Activated naive CD4-positive, alpha-beta T cell treated with anti-CD3 and anti-CD28 coated beads, Interleukin-2, amount 50 U/mL, for 16 hours (primary cell): ENCODE measurements at places on chromosomes 7 and 10.

DNA sequence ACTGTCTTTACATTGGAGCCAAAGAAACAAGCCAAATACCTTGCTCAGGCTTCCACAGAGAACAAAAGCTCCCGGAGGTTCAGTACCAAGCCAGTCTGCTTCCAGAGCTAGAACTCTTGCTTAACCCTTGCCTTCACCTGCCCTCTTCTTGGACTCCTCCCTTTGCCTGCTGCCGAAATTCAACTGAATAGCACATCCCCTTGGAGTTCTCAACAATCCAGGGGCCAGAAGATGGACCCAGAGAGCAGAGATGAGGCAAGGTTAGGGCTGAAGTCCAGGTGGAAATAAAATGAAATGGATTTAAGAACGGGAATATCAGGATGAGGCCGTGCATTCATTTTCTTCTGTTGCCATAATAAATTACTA, 876 bp upstream of the PIK3AP1 start:
- DNase-seq: no peak

GRCh38 chr10:49349390-49349789, 46.5 kb downstream of the DRGX start:
- DNase-seq: no peak

GRCh38 chr10:67803588-67804394, 34.2 kb downstream of the DNAJC12 start:
- no peak for DNase-seq

- no peak for DNase-seq
Observed at GRCh38 chr10:34454590-34455261, 360.4 kb downstream of the PARD3 start.

GRCh38 chr10:88491314-88491713, 91.8 kb downstream of the RNLS start:
- no peak for DNase-seq

GRCh38 chr7:142811154-142811737, 40.5 kb downstream of the PRSS2 start:
- DNase-seq: no peak

DNA sequence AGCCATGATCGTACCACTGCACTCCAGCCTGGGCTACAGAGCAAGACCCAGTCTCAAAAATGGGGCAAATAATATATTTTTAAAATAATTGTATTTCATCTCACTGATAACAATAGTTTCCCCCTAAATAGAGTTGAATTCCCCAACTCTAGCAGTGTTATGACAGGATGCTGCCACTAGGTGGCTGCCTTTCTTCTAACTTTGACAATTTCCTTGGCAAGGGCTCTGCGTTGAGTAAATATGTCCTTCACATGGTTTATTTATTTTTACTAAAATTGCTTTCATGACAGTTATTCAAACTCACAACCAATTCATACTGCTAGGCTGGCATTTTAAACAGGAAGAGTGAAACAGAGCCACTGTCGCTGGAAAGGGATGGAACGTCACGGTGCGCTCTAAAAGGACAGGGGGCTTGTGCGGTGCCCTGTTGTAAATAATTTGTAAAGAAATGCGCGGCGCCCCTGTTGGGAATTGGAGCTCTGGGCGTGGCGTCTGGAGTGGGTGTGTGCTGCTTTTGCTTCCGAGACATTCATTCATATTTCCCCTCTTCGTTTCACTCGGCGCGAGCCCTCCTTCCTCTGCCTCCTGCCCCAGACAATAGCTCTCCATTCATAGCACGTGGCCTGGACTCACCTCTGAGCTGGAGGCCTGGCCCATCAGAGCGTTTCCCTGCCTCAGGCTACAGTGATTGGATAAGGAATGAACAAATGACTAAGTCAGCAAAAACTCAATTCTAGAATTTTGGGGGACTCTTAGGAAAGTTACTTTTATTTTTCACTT, 20.5 kb upstream of the PITRM1 start:
- peak; percentile 54 for DNase-seq

DNA sequence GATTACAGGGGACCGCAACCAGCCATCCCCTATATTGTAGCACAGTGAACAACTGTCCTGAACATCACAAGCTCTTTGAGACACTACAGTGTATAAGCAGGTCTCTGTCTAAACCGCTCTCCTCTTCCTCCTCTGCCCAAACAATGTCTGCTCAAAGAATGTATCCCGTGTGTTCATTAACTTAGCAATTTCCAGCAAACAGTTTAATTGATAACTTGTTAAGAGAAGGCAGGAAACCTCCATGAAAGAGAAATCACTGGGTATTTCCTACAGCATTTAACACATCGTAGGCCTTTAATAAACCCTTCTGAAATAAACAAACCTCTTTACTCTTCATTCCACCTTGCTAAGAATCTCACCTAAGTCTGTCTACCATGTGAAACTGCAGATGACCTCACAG, 1.5 kb downstream of the PMS2 start:
- no peak for DNase-seq

GRCh38 chr10:132878091-132878729, 64.2 kb downstream of the CFAP46 start:
- no peak for DNase-seq

DNA sequence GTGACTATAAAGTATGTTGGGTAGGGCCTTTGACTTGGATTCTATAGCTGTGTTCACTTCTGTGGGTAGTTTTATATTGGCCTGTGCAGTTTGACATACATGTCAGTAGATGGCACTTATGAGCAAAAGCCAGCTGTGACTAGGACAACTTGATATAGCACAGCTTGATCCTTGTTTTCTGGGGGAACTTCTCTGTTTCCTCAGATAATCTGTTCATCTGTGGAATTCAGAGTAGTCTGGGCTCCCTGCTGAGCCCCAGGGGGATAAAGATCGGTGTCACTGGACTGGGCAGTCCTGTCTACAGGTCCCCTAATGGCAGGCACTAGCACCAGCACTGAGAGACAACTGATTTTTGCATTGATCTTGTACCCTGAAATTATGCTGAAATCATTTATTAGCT, 25.4 kb downstream of the CYP2C9 start:
- no peak for DNase-seq

GRCh38 chr7:131654668-131655326, 98.4 kb upstream of the PODXL start:
- DNase-seq: peak; percentile 83

DNA sequence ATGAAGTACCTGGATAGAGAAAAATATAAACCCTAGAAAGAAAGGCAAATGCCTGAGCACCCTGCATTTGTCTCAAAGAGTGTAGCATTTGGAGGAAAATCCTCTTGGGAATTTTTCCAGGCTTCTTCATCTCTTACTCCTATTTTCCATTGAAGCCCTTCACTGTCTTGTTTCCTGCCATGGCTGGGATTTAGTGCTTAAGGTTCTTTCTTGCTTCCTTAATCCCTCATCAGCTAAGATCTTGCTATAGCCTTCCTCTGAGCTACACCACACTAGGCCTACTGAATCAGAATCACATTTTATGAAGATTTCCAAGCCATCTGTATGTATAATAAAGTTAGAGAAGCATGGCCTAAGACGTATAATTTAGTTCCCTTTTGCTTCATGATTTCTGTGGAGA, 97.5 kb upstream of the PHYHIPL start:
- no peak for DNase-seq

DNA sequence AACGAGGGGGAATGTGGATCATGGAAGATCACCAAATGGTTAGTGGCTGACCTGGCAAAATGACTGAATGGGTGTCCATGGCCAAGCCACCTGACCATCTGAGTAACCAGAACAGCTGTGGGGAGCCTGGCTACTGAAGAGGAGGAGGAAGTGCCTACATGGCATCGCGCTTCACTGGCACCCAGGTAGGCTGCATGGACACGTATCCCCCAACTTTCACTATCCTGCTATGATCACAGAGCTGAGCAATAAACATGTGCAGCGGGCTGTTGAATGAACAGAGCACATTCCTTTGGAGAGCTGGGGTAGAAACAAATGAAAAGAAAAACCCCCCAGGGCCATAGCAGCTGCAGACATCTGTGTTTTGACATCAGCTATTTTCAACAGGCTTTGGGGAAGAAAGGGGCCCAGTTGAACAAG, 6.5 kb downstream of the AKR1B1 start:
- no peak for DNase-seq

- no peak for DNase-seq
Observed at GRCh38 chr10:88127269-88127668, 263.8 kb downstream of the PTEN start.

GRCh38 chr7:44969701-44970522, 8.9 kb downstream of the MYO1G start:
- DNase-seq: no peak

- DNase-seq: no peak
Observed at GRCh38 chr10:58981846-58982245, 194.6 kb upstream of the PHYHIPL start.

- no peak for DNase-seq
Observed at GRCh38 chr7:24052572-24053260, 231.3 kb upstream of the NPY start.

GRCh38 chr10:70576803-70577517, 25.6 kb downstream of the PRF1 start:
- no peak for DNase-seq

DNA sequence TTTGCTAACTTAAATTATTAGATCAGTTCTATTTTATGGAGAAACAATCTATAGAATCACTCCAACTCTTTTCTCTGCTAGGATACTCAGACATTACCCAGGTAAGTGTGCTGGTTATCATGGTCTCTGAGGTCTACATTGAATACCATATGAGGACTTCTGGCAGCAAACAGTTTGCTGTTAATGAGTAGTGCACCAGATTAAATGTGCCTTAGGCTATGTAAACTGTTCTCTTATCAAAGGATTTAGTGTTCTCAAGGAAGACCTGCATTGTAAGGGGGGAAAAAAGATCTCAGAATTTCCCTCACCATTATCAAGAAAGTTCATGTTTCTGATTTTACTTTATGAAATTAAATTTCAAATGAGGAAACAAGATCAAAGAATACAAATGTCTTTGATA, 107.5 kb downstream of the ITGB8 start:
- DNase-seq: no peak

DNA sequence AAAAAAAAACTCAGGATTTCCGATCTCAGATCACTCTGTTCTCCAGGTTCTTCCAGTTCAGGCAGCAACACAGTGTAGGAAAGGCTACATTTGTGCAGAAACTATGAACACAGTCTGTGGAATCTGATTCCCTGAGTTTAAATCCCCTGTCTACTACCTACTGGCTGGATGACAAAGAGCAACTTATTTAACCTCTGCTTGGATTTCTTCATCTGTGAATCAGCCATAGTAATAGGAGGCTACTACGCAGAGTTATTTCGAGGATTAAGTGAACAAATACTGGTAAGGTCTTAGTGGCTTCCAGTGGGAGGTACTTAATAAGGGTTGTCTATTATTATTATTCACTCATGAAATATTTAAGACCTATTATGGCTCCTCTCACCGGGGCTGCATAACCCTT, 44.3 kb upstream of the PDCD4 start:
- DNase-seq: no peak

DNA sequence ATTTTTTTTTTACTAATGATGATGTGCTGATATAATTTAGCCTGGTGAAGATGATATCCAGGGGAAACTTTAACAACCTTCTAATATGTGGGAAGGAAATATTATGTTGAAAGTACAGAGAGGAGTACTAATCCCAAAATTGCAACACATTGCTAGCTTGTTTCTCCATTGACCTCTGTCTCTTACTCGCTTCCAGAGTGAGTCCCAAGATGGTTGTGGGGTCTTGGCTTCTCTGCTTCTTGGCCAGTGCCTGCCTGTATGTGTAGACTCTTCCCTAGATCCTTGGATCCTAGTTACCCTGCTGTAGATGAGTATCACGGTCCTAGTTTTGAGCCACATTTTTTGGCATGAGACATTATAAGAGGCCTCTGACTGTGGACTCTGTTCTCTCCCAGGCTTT, 17.5 kb downstream of the BMPER start:
- DNase-seq: no peak

GRCh38 chr10:34880817-34881216, 65.7 kb upstream of the PARD3 start:
- DNase-seq: no peak

GRCh38 chr10:104892879-104893617, 252.0 kb downstream of the SORCS3 start:
- DNase-seq: no peak

GRCh38 chr7:36115448-36116321, 37.4 kb upstream of the EEPD1 start:
- peak; percentile 80 for DNase-seq
